ENCODE measurements at places on chromosomes 5 and 9.

DNA sequence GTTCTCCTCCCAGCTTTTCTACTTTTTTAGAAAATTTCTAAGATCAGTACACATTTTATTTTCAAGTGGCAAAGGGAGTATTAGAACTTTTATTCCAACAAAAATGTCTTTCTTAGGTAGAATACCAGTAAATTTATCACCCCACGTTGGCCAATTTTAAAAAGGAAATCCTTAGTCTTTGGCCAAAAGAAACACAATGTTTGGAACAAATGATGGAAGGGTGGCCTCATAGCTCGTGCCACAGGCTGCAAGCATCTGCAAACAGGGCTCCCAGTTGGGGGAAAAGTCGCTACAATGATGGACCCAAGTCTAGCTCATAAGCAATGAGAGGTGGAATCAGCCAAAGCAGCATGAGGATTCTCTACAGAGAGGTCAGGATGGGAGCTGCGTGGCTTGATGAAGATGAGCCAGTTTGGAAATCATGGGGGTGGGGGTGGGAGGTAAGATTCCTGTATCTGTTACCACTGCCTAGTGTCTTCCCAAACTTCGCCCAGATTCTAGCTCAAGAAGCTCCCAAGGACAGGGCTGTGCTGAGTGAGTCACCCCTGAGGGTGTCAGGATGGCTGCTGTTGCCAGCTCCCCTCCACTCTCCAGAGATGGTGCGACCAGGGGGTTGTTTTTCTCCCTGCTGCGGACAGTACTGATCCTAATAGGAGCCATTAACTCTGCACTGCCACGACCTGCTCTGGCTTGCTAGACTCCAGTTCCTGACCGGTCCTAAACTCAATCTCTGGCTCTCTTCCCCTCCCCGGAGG is 75.6 kb downstream of the DCP2 start:
- DNase-seq, result no peak

DNA sequence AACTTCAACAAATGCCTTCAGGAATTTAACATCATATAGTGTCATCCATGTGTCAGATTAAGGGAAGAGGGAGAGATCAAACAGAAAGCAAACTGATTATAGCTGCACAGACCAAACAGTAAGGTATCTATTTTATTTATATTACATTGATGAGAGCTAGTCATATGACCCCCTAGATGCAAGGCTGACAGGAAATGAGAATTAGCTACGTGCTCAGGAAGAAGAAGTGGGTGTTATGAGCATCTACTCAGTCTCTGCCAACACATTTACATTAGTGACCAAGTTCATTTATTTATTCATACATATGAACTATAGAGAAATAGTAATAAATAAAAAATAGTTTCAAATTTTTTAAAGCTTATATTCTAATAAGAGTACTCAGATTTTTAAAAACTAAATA is 787.3 kb downstream of the KCTD16 start:
- DNase-seq, result no peak

GRCh38 chr9:36399980-36400331 is at the start of gene RNF38:
Gene RNF38, minus strand, starts transcription at chr9:36400269. Its CDS starts 161 bp downstream, at chr9:36400108.
- no peak for DNase-seq

- no peak for DNase-seq
Observed at GRCh38 chr9:83972286-83972685, 7.7 kb downstream of the HNRNPK start.

Measured in HAP-1 (cell line).